ENCODE measurements at places on chromosomes 2 and 18. TPM values are rescaled to one million over a fixed set of nuclear protein-coding genes. Genes with fewer than 3 reads are reported as not detected.

SIX3 gene
- polyA plus RNA-seq = 30.9 TPM

SERPINB7 gene
- not detected for polyA plus RNA-seq

SFT2D3 gene
- polyA plus RNA-seq = 5.2 TPM

BCS1L gene
- polyA plus RNA-seq = 29.8 TPM

UGT1A3 gene
- polyA plus RNA-seq = not detected

CRYGC gene
- polyA plus RNA-seq = not detected

YWHAQ gene
- 483 TPM for polyA plus RNA-seq

MERTK gene
- 6.3 TPM for polyA plus RNA-seq

ITGAV gene
- polyA plus RNA-seq = 10.7 TPM

ANXA4 gene
- 13.8 TPM for polyA plus RNA-seq

HDLBP gene
- 203 TPM for polyA plus RNA-seq

INHBB gene
- 13.9 TPM for polyA plus RNA-seq

PLEKHH2 gene
- 1.0 TPM for polyA plus RNA-seq

LIMS3 gene
- not detected for polyA plus RNA-seq
